Left lobe of liver (tissue), 2 donors: ENCODE measurements at places on chromosomes 2 and 18. TPM values are rescaled to one million over a fixed set of nuclear protein-coding genes. Genes with fewer than 3 reads are reported as not detected.

GRCh38 chr2:125857971-125858794 lies 797.8 kb upstream of the GYPC start:
- no peak for DNase-seq

DNA sequence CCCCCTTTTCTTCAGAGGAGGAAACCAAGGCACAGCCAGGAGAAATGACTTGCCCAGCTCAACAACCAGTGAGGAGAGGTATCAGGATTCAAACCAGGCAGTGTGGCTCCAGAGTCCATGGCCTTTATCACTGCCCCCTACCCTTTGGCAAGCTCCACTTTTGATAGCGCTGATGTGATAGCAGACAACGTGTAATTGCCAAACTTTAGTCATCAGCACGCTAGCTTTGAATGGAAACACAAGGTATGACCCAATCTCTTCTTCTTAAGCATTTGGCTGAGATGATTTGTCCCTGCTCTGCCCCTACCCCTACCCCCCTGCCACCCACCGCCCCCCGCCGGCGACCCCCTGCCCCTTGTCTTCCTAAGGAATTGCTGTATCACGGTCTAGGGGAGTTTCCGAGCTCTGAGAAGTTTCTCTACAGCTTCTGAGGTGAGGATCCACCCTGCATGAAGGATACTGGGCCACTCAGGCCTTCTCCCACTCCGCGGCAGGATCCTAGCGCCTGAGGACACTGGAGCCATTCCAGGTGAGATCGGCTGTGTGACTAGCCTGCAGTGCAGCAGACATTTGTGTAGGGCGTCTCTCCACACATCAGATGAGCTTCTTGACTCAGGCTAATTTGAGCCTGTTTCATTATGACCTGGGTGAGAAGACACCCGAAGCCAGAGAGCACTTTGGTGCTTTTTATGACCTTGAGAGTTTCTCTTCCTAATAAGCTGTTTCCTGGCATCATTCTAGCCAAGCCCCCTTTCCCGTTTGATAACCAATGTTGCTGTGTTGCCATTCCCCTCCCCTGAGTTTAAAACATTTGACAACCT lies 75.1 kb upstream of the MAP4K4 start:
- DNase-seq: no peak

- no peak for DNase-seq
Measured at GRCh38 chr2:119910566-119910965, 102.3 kb upstream of the EPB41L5 start.

- DNase-seq: no peak
Measured at GRCh38 chr2:164000176-164000575, 264.4 kb upstream of the FIGN start.

- no peak for DNase-seq
Measured at GRCh38 chr2:48452108-48452507, 77.8 kb upstream of the STON1 start.

GRCh38 chr18:11304928-11305327 lies 155.6 kb upstream of the PIEZO2 start:
- DNase-seq: no peak

GRCh38 chr18:61926532-61926931 lies 33.7 kb upstream of the RNF152 start:
- DNase-seq: no peak

GLI2 gene
- total RNA-seq: 0.30 TPM

- DNase-seq: no peak
Measured at GRCh38 chr2:110100480-110100879, 15.1 kb downstream of the MALL start.

- DNase-seq: no peak
Measured at GRCh38 chr2:201698588-201699226, at the start of gene MPP4. MPP4 (minus strand) TSS chr2:201698644; CDS start chr2:201693954, 4,690 bp downstream.

DNA sequence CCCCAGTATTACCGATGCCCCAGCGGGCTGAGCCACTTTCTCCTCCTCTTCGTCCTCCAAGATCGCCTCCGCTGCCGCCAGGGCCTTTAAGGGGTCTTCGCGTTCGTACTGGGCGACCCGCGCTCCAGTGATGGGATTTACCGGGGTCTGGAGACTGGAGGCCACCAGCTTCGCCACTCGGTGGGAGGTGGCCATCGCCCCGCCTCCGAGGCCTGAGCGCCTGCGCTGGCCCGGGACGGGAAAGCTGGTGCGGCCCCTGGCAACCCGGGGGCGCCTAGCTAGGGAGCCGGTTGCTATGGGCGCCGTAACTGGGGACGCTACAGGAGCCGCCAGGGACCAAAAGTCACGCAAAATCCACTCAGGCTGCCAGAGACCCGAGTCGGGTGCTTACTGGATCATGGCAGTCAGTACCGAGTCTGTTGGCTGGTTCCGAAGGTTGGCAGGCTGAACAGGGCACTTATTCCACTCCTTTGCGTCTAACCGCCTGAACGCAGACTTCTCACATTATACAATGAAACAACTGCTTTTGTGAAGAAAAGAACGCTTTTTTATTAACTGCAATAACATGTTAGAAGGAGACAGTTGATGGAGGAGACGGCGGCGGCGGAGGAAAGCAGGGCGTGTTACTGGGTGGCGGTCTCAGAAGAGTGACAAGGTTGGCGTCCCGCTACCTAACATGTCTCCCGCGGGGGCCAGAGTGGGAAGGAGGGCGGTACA lies at the start of gene FAM161A:
Gene FAM161A, minus strand, starts transcription at position 214 of the 717 bp plus-strand sequence. Its CDS starts 19 bp downstream, at position 195.
- DNase-seq: peak; percentile 92

DNA sequence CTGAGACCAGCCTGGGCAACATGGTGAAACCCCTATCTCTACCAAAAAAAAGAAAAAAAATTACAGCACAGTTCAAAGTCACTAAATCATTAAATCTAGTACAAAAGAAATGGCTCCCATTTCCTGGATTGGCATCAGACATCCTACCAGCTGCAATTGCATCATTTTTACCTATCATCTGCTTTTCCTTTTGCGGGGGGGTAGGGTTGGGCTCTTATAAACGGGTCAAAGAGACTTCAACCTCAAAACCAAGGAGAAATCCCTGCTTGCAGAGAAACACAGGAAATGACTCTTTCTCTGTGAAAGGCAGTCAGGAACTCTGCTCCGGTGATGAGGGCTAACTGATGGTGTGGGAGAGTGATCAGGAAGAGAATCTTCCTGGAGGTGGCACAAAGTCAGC lies 45.3 kb upstream of the RFX8 start:
- no peak for DNase-seq

DNA sequence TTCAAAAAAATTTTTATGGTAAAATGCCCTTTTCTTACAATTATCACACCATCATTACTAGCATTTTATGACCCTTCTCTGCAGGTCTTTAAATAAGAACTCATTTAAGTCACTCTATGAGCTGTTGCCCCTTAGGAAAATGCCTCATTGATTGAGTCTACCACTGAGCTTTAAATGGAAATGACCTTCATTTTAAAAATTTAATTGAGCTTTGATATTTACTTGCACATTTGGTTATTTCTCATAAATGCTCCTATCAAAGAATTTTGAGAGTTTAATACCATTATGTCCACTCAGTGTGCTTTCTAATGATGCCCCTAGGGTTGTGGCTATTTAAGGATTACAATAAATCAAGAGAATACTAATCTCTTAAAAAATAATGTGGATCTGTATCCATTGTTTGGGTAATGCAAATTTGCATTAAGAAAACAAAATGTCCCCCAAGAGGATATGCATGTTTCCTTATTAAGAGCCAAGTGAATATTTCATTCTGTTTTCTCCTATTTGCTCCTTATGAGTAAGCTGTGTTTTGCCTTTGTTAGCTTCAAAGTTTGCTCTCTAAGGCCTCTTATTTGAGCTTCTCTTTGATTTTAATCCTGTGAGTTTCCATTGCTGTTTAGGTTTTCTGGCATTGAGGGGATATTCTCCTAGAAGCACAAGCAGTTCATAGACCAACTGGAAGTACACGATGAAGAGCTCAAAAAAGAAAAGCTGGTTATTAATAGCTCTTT lies 69.8 kb downstream of the CERS6 start:
- no peak for DNase-seq

DNA sequence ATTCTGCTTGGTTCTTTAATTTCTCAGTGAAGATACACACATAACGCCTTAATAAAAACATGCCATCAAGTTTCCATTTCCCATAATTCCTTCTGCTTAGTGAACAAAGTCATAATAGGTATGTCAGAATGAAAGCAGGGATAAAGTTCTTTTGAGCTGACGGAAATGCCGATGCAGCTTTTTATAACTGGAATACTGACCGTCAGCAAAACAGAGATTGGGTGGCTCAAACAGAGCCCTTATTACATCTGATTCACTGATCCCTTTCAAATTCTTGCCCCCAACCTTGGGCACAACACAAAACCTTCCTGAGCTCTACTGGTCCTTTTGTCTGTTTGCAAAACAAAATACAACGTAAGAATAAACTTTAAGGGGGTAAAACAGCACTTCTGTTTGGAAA lies 140.4 kb downstream of the CDH2 start:
- no peak for DNase-seq

PROKR1 gene
- total RNA-seq: 0.05 TPM

DNA sequence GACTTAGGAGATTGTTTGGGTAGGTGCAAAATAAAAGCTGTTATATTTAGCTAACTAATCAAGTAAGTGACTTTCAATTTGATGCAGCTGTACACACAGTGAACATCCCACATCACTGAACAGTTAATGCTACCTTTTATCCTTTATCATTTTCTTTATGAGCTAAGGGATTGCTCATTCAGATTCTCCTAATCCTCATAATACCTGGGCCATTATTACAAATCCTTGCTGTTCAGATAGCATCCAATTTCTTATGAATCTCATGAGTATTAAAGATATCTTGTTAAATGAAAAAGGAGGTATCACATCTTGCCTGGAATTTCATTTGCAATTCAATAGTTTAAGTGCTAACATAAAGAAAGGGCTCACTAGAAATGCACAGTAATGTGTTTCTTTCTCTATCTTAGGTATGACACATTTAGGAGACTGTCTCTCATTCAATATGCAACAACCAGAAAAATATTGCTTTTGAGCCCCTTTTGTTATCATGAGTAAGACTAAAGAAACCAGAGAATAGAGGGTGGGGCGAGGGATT lies 918.5 kb downstream of the CBLN2 start:
- no peak for DNase-seq

TMEM247 gene
- not detected for total RNA-seq

DNA sequence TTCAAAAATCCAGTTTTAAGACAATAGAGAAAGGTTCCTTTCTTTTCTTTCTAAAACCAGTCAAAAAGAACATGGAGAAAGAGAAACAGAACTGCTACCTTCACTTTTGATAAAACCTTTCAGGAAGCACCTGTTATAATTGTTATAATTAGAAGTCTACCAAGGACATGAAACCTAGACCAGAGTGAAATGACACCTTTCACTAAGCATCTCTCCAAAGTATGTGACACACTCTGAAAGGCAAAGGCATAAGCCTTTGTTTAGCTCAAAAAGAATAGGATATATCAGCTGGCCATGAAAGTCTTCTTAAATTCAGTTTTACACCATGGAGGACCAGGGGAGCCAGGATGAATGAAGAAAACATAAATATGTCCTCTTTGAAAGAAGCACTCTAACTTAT lies 18.8 kb upstream of the RBM45 start:
- no peak for DNase-seq

DNA sequence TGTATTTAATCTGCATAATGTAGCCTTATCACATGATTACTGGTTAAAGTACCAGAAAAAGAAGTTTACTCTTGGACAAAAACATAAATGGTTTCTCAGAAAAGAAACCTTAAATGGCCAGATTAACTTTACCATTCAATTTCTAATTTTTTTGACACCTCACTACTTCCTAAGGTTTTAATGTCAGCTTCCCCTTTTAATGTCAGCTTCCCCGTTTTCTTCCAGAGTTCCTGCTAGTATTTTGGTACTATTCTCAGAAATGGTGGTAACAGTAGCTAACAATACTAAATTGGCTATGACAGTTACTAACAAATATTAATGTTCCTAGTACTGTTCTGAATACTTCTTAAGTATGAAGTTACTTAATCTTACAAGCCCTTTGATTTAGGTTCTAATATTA lies 22.4 kb upstream of the SLC8A1 start:
- no peak for DNase-seq

DYSF gene
- total RNA-seq: 30.0 TPM

DNA sequence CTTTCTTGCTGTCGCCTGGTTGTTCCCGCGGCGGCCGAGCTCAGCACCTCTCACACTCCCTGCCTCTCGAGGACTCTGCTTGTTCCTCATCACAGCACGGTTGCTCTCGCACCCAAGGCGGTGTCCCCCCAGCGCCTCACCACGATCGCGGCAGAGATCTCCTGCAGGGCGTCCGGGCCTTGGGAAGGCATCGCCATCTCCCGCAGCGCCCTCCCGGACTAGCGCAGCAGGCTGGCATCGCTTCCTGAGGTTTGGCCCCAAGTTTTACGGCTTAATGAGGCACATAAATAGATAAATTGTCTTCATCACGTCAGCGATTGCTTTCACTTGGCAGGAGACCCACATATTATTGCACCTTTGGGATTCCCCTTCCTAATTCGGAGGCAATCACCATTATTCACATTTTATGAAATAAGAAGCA lies 125.4 kb downstream of the RGPD3 start:
- no peak for DNase-seq

DNA sequence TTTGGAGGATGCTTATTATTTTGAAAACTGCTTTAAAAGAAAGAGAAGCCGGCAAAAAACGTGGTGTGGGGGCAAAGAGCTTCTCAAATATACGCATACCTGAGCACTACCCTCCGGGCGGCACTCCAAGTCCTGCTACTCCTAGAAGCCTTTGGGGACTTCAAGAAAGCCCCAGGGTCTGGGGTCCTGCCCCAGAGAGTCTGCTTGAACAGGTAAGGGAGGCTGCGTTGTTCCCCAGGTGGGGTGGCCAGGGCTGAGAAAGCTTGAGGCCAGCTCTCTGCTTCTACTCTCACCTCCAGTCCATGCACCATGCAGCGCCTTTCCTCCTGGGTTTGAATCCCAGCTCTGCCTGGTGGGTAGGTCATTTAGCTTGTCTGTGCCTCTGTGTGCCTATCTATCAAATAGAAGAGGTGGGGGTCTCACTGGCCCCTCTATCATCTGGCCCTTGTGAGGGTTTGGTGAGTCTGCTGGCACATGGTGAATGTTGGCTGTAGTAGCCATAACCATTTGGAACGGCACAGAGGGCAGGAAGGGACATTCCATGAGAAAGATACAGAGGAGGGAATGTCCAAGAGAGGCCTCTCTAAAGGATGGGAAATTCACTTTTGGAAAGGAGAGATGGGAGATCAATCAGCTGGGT lies 19.5 kb downstream of the MALL start:
- no peak for DNase-seq

SERPINB13 gene
- not detected for total RNA-seq

GCA gene
- total RNA-seq: 7.3 TPM

MAPK4 gene
- total RNA-seq: 0.25 TPM

DNA sequence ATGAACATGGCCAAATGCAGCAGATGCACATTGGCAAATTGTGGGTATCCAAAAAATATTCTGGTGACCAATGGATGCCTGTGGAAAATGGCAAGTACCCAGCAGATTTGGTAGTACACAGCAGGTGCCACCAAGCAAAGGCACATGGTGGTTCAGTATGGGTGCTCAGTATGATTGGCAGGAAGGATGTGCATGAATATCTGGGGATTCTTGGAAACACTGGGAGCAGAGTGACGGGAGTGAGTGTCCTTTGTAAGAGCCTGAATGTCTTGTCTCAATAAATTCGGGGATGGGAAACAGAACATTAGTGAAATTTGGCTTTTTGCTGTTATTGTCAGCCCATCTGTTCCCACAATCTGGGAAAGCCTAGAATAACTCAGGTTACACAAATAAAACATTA lies 36.8 kb upstream of the ACADL start:
- DNase-seq: no peak
